ENCODE measurements at places on chromosomes 1 and 21.

DNA sequence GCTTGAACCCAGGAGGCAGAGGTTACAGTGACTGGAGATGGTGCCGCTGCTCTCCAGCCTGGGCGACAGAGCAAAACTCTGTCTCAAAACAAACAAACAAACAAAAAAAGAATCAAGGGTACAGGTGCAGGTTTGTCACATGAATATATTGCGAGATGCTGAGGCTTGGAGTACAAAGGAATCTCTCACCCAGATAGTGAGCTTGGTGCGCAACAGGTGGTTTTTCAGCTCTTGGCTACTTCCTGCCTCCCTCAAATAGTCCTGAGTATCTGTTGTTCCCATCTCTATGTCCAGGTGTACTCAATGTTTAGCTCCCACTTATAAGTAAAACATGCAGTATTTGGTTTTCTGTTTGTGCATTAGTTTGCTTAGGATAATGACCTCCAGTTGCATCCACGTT, 173.9 kb upstream of the CACYBP start:
- no peak for DNase-seq

DNA sequence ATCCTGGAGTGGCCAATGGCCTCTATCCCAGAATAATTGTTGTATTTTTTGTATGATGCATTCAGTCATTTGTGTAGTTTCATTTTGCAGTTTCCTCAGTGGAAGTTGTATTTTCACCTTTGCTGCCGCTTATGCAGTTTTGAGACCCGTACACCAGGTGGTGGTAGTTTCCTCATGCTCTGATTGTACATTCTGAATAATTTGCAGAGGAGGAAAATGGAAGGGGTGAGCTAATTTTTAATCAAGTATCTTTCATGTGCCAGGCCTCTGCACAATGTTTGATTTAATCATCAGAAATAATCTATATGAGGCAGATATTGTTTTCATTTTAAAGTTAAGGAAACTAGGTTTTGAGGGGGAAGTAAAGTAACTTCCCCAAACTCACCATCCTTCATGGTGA, 29.5 kb downstream of the HLX start:
- no peak for DNase-seq

DNA sequence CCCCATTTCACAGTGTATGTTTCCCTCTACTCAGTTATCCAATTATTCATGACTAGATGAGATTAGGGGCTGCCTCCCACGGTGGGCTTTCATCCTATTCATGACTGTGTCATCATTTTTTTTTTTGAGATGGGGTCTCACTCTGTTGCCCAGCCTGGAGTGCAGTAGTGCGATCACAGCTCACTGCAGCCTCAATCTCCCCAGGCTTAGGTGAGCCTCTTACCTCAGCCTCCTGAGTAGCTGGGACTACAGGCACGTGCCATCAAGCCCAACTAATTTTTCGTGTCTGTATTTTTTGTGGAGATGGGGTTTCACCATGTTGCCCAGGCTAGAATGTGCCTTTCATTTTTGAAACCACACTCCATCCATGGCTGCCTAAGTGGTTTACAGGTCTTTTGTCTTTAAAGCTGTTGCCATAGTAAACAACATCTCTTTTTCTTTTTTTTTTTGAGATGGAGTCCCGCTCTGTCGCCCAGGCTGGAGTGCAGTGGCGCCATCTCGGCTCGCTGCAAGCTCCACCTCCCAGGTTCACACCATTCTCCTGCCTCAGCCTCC, 60.0 kb downstream of the PIK3CD start:
- no peak for DNase-seq

DNA sequence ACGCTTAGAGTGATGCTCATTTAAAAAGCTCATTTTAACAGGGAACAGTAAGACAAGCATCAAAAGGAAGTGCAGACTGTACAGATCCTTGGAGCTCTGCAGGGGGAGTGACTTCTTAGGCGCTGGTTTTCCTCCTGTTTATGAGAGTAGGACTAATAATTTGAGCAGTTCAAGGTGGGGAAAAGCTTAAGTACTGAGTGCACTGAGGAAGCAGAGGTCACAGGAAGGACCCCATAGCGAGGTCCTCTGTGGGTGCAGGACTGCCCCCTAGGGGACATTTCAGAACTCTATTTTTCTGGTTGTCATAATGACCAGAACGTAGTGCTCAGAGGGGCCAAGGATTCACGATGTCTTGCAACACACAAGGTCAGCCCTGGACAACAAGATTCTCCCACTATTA, 112.1 kb downstream of the HLCS start:
- DNase-seq = no peak

DNA sequence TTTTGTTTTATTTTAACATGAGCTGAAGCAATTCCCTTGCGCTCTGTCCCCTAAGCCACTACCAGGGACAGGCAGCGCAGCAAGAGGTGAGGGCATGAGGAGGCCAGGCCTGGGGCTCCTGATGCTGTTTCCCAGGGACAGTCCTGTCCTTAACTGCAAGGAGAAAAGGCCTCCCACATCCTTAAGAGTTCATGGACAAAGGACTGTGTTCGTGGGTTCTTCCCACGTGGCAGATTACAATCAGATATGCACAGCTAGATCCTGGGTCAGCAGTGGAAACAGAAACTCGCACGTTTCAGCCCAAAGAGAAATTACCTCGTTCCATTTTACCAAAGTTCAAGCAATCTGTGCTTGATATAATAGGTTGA, 85.8 kb downstream of the MIS18A start:
- DNase-seq = no peak

GRCh38 chr1:229839800-229840199, 213.8 kb downstream of the URB2 start:
- no peak for DNase-seq

DNA sequence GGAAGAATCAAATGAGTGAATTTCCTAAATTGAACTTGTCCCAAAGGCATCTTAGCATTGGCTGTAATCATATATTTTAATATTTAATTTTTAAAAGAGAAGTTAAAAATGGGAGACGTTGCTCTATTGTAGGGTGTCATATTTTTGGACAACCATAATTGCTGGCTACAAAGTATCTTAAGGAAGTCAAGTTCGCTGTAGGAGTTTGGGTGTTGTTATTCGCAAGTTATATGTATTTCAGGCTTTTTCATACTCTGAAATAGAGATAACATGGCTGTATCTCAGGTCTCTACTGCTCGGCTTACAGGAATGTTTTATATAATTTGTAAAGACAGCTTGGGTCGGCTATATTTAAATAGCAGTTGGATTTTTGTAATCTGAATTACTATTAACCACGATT, 852 bp downstream of the TMEM50A start:
- no peak for DNase-seq

- no peak for DNase-seq
Observed at GRCh38 chr21:29487154-29487553, 188.4 kb downstream of the BACH1 start.

DNA sequence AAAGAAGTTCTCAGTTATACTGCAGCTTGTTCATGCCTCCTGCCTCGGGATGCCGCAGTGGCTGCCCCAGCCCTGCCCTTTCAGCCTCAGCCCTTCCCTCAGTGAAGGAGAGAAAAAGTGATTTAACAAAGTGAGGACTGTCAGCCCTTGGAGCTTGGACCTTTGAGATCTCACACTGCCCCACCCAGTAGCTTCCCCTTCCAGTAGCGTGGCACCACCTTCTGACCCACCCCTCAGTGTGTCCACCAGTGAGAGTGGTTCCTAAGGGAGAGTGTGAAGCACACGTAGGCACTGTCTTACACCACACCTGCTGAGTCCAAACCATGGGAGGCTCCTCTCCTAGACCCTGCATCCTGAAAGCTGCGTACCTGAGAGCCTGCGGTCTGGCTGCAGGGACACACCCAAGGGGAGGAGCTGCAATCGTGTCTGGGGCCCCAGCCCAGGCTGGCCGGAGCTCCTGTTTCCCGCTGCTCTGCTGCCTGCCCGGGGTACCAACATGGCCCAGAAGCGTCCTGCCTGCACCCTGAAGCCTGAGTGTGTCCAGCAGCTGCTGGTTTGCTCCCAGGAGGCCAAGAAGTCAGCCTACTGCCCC, at the start of gene CDA:
CDA (plus strand) TSS at position 464 of the 592 bp plus-strand sequence; CDS start at position 497, 33 bp downstream.
- no peak for DNase-seq

- no peak for DNase-seq
Observed at GRCh38 chr1:246304484-246305259, 202.4 kb downstream of the SMYD3 start.

GRCh38 chr1:106524631-106525030, 531.8 kb upstream of the PRMT6 start:
- no peak for DNase-seq

DNA sequence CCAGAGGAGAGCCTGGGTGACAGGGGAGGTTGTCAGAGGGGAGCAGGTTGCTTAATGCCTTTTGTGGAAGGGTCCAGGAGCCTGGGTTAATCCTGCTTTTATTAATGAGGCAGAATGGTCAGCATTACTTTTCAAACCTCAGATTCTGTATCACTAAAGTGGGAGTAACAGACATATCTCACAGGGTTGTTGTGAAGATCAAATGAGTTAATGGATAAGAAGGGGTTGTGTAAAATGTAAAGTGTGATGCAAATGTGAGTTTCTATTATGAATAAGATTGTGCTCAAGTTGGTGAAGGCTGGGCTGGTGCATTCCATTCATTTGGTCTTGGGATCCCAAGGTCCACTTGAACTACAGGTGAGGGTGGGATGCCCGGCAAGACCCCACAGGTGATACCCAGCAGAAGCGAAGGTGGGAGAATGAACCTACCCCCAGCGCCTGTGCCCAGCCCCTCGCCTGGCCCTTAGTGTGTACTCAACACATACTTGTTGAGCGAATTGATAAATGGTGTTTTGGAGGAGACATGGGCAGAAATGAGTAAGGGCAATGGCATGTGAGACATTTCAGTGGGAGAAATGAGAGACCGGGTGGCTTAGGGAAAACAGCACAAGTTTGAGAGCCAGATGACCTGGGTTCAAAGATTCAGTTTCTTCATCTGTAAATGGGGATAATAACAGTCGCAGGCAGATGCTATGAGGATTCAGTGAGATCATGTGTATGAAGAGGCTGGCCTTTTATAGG, 6.2 kb downstream of the SLC26A9 start:
- DNase-seq = no peak

- no peak for DNase-seq
Observed at GRCh38 chr1:54325284-54325683, 80.9 kb downstream of the SSBP3 start.

GRCh38 chr1:28365864-28366263, 3.7 kb upstream of the PHACTR4 start:
- peak; percentile 17 for DNase-seq

GRCh38 chr21:14766241-14766640, 220.1 kb upstream of the SAMSN1 start:
- no peak for DNase-seq

- DNase-seq = no peak
Observed at GRCh38 chr1:220045356-220046051, 801 bp downstream of the EPRS1 start.

DNA sequence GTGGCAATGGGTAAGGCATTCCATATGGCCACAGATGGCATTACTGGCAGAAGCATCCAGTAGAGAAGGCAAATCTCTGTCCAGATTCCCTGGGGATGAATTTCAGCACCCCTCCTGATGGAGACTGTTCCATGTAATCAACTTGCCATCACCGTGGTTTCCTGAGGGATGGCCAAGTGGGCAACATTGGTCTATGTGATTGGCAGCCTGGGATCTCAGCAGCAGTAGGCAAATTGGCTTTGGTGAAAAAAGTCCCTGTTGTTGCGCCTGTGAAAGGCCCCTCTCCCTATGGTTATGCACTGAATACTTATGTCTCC, 19.3 kb downstream of the DMRTB1 start:
- no peak for DNase-seq

DNA sequence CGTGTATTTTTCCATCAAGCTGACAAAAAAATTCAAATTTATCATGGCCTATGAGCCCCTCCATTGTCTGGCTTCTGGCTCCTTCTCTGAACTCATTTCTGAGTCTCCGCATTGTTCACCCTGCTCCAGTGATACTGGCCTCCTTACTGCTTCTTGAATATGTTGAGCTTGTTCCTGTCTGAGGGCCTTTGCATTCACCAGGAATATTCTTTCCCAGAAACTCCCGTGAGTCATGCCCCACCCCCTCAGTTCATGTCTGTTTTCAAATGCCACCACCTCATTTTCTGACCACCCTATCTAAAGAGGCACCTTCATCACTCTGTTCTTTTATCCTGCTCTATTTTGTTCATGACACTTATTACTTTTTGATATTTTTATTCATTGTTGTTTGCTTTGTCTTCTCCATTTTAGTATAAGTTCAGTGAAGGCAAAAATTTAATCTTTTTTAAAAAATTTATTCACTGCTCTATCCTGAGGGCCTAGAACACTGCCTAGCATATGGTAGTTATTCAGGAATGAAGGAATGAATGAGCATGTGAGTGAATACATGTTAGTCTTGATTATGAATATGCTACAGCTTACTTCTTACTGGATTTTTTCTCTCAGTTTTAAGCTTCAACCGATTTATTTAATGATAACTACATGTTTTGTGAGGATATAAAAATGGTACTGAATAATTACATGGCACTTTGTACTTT, 140.4 kb upstream of the C1orf105 start:
- no peak for DNase-seq

DNA sequence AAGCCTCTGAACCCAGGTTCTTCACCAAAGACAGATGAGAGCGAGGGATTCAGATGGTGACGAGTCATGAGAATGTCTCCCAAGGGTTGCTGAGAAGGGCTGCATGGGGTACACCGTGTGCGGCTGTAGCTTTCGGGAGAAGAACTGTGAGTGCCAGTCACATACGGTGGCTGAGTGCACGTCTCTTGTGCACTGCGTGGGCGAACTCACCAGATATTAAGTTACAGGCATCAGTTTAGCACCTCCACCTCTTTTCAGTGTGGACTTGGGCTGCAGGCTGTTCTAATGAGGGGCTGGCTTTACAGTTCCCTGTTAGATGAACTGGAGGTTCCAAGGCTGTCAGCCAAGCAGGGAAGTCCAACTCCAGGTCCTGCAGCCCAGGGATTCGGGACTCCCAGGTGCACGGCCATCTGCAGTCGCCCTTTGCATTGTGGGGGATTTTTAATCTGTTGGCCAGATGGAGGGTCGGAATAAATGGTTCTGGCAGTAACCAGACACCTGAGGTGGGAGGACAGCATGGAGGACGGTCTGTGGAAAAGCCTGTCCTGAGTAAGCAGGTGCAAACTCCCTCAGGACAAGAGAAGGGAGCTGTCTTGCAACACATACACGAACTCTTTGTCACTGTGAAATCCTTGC, 26.5 kb upstream of the AVPR1B start:
- DNase-seq = no peak

DNA sequence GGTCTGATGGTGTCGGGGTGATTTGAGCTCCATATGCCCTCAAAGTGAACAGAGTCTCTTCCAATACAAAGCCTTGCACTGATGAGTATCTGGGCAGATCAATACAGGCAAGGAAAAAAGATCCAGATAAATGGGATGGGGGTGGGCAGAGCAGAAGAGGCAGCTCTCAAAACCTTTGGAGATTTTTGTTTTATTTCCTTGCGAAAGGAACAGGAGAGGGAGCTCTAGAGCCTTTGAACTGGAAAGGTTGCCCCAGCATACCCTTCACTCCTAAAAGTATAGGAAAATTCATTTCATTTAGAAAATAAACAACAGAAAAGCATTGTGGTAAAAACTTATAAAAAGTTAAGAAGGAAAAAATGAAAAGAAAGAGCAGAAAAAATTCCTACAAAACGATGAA, 31.4 kb upstream of the OLIG2 start:
- no peak for DNase-seq
